ENCODE measurements at places on chromosomes 7 and 10.

GRCh38 chr7:156050636-156051569, 238.6 kb upstream of the SHH start:
- DNase-seq: no peak

GRCh38 chr7:146321301-146321700, 204.7 kb downstream of the CNTNAP2 start:
- no peak for DNase-seq

GRCh38 chr10:70540789-70541360, 61.7 kb downstream of the PRF1 start:
- DNase-seq: no peak

- no peak for DNase-seq
Observed at GRCh38 chr10:34978080-34978479, 112.1 kb downstream of the CUL2 start.

DNA sequence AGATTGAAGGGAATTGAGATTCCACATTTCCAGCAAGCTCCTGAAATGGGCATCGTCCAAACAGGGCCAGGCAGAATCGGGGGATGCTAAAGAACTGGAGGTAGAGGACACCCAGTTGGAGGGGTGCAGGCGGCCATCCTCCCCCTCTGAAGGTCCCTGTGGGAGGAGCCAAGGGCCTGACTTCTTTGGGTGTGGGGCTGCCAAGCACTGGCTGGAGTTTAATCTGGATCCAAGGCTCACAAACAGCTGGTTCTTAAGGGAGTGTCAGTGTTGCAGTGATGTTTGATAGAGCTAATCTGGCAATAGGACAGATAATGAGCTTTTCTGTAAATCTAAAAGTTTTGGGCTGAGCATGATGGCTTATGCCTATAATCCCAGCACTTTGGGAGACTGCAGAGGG, 20.8 kb downstream of the TSPAN14 start:
- no peak for DNase-seq

GRCh38 chr7:49255054-49255453, 330.7 kb downstream of the CDC14C start:
- no peak for DNase-seq

- DNase-seq: no peak
Observed at GRCh38 chr10:14362104-14362503, 31.4 kb upstream of the FRMD4A start.

DNA sequence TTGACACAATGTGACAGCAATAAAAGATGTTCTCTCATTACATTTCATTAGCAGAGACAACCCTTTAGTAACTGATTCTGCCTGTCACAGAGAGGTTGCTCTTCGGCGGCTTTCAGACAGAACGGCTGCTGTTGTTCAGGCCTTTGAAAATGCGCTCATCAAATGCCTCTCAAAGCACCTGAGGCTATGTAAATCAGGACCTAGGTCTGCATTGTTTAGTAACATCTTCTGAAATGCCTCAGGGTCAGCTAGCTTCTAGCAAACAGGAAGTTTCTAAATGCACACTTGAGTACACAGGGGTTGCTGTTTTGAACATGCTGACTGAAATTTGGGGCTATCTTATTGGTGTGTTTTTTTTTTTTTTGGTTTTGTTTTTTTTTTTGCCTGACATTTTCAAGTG, 143.3 kb upstream of the DKK1 start:
- DNase-seq: no peak

DNA sequence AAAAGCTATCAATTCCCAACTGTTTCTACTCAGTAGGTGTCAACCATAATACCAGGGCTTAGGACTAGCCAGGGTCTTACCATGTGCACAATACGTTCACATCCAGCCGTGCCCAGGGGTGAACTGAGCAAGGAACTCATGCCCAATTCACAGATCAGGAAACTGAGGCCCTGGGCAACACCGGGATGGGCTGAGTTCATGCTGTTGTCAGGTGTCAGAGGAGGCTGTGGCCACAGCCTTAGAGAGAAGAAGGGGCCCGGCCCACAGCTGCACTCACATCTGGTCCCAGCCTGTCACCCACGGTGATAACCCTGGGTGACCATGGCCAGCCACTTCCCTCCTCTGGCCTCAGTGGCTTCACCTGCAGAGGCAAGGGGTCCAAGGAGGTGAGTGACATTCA, 92.0 kb downstream of the FAM53B start:
- no peak for DNase-seq

DNA sequence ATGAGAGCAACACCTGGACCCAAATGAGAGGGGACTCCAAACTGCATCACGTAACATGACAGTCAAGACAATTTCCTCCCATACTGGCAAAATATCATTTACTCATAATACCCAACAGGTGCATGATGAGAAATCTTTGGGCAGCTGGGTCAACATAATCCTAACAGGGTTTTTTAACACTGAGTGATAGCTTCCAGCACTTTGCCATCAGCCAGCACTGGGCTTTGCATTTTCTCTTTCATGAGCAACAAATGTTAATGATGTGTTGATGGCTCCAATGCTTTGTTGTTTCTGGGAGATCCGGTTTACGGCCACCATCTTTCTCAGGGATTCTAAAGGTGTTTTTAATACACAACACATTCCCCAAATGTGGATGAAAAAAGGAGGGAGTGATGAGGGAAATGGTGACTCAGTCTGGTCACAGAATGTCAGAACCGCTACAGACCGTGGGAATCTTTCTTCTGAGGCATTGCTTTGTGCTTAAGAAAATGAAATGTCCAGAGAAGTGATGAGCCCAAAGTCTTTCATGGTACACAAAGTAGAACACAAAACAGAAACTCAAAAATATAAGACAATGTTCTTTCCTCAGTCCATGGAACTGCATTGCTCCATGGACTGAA, 705.7 kb upstream of the IGFBP3 start:
- no peak for DNase-seq

DNA sequence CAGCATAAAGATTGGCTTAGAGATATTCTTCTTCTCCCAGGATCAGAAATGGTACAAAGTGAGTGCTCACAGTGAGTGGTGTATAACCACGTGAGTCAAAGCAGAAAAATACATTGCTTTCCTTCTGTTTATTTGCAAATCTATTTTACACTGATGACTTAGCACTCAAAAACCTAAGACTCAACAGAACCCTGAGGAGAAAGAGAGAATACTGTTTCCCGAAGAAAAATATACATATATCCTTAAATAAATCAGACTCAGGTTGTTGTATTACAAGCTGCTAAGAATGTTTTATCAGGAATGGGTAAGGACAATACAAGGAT, 48.7 kb downstream of the ODAD2 start:
- DNase-seq: no peak
